Hematopoietic multipotent progenitor cell treated with erythropoietin and hydrocortisone succinate and interleukin-3 and kit ligand, for 15 days (in vitro differentiated cells): ENCODE measurements at places on chromosomes 1 and 21.
A peak's percentile ranks its signal among the peaks of the same experiment; 100 is the strongest.

- DNase-seq = no peak
These were observed 11.1 kb upstream of the PAXBP1 start for GRCh38 chr21:32782698-32783097.

DNA sequence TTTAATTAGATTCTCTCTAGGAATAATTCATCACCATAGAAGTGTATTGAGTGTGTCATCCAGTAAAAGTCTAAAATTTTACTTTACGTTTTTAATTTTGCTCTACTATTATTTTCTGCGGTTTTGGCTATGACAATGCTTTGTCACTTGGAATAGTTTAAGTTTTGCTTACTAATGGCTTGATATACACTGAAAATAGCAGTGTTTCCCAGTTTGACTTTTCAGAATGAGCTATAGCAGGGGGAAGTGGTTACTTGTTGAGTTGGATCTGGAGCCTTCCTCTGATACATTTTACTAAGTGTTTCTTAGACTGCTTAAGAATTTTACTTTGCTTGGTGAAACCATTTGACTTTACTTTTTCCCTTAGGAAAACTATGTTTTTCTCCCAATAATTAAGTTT lies 5.0 kb downstream of the DNAJC16 start:
- no peak for DNase-seq

DNA sequence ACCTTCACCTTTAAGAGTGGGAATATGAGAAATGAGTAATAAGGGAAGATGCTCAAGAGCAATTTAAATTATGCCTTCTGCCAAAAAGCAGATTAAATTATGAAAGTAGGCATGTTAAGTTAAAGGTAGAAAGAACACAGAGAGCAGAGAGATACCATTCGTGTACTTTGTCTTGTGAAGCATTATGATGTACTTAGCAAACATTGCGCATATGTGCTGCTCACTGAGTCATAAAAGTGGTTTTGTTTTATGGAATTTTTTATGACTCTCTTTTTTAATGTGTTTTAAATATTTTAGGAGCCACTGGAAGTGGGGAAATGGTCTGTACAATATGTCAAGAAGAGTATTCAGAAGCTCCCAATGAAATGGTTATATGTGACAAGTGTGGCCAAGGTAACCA lies 35.3 kb downstream of the MTF2 start:
- DNase-seq = no peak

- DNase-seq = no peak
These were observed at the start of gene COL11A1 for GRCh38 chr1:103108376-103109150. Gene COL11A1, minus strand, starts transcription at chr1:103108522. Its CDS starts 344 bp downstream, at chr1:103108178.

GRCh38 chr1:111517469-111518225 lies 14.2 kb upstream of the ADORA3 start:
- no peak for DNase-seq

DNA sequence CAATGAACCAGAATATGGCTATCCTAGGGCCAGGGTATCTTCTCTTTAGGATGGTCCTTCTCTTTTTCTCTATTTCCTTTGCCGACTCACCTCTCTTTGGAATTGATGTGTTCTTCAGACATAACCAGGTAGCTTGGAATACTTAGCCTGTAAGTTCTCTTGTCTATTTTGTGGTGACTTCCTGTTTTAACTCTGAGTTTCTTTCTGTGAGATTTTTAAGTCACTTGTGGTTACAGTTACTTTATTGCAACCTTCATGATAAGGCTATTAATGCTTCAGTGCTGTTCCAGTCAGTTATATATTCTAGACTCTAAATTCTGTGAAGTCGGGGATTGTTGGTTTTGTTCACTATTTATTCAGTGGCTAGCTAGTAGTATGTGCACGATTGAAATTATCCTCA lies 46.2 kb downstream of the DISP1 start:
- no peak for DNase-seq

DNA sequence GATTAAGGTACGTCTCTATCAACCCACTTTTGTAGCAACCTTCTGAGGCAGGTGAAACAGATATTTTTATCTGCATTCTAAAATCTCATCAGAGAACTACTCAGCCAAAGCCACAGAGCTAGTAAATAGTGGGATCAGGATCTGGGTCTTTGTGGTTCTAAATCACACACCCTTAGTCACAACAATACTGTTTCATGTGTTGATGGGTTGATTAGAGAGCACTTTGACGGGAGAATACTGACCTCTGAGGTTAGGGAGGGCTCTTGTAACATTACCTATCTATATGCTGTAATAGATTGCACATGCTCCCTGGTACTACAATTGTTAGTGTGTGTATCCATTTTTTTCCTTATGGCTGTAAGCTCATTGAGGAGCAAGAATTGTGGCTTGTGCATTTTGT lies 45.5 kb upstream of the CCDC190 start:
- DNase-seq = no peak

GRCh38 chr1:37851782-37852210 lies 7.6 kb downstream of the MTF1 start:
- DNase-seq = no peak

DNA sequence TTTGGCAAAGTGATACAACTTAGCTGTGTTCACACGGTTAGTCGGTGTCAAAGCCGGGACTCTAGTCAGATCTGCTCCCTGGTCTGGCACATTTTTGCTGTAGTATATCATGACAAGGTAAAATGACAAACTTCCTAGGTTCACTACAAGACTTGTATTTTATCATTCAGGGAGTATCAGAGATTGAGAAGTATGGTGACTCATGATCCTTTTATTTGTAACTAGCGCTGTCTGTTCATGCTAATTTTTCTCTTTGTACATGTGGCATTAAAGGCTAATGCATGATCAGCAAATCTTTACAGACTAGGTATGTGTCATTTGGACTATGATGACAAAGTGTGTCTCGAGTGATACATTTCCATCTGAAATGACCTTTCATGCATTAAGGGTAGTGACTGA lies 326.7 kb downstream of the SIPA1L2 start:
- no peak for DNase-seq

DNA sequence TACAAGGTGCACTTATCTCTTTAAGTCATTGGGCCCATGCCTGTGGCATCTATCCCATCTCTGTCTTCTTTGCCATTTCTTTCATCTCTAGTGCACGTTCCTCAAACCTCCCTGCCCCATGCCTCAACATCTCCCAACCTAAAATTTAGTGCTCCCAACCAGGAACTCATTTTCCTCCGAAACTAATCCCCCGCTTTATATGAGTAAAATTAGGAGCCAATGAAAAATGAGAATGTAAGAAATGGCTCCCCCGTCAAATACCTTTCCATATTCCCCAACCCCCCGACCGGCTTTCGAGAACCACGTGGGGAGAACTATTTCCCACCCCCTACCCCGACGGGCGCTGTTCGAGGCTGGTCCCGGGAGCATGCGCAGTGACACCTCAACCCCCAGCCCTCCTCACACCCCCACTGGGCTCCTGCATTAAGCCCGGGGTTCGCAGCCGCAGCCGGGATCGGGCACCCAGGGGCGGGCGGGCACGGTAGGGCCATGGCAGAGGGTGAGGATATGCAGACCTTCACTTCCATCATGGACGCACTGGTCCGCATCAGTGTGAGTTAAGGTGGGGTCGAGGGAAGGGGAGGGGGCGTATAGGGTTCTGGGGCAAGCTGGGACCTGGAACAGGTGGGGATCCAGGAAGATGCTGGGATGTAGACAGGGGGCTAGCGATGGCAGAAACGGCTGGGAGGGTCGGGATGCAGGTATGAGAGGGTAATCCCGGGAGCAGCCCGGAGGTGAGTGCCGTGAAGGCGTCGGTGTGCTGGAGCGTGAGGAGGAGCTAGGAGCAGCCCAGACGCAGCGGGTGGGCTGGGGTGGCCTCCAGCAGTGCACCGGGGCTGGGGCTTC lies at the start of gene TRIM46:
Gene TRIM46, plus strand, starts transcription at position 372 of the 846 bp plus-strand sequence. Its CDS starts 118 bp downstream, at position 490.
- DNase-seq = no peak

DNA sequence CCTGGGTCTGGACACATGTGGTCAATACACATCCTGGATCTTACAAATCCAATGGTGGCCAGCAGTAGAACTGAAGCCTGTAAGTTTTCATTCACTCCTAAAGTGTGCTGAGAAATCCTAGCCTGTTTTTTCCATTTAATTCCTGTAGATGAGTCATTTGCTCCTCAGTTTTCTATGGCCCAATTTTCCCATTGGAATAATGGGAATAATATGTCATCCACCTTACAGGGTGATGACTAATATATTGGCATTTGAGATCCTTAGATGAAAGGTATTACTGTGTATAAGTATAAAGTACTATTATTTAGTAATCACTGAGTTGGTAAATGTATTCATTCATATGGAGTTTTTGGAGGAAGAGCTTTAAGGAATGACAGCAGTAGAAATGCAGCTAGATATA lies 89.7 kb upstream of the ADAR start:
- DNase-seq = no peak

DNA sequence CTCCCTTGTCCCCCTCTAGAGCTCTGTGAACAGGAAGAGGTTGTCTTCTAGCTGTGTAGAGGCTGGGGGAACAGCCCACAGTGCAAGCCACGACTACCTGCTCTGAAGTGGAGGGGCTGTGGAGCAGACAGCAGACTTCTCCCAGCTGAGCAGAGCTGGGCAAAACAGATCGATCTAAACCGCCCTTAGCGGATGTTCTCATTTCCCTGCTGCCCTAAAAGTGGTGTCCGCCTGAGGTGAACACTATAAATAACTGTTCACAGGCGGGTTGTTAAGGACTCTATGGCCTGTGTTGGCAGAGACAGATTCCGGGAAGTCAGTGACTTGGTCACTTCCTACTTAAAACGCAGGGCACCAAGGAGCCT lies 203.2 kb downstream of the RHOU start:
- DNase-seq = no peak

DNA sequence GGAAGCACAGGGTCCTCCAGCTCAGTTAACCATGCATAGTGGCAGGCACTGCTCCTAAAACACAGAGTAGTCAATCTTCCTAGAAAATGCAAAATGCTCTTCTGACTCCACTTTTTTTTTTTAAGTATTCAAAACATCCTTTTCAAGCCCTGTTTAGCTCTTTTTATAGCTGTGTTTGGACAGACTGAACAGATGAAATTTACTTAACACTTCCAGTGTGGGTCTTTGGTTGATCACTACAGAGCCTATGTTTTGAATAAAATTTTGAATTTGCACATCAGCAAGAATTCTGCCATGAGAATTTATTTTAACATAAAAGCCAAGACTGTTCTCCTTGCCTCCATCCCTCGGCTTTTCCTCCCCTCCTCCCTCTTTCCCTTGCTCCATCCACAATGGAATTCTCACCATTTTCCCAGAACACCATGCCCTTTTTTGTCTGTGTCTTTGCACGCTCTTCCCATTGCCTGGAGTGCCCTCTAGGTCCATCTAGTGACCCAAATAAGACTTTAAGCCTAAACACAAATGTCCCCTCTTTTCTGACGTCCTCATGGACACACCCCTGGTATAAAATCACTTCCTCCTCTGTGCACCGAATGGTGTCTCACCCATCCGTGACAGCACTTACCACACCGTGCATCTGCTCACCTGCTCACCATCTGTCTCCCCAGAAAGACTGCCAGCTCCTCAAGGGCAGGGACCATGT lies 24.0 kb upstream of the CPT2 start:
- DNase-seq = no peak

DNA sequence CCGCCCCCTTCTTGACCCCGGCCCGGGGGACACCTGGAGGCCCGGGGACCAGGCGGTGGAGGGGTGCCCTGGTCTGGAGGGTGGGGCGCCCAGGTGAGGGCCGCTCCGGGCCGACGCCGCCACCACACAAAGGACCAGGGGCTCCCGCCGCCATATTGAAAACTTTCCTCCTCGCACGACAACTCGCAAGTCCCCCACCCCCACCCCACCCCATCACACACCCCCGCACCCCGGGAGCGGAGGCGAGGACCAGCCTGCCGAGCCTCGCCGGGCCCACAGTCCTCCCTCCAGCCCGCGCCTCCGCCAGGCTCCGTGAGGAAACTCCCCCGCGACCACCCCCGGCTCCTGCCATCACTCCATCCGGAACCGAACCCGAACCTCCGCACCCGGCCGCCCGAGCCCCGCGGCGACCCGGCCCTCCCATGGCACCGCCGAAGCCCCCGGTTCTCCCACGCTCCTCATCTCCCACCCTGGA lies 733 bp downstream of the KDM5B start:
- peak; percentile 26 for DNase-seq

GRCh38 chr1:190478149-190479049 lies 735 bp upstream of the BRINP3 start:
- no peak for DNase-seq

DNA sequence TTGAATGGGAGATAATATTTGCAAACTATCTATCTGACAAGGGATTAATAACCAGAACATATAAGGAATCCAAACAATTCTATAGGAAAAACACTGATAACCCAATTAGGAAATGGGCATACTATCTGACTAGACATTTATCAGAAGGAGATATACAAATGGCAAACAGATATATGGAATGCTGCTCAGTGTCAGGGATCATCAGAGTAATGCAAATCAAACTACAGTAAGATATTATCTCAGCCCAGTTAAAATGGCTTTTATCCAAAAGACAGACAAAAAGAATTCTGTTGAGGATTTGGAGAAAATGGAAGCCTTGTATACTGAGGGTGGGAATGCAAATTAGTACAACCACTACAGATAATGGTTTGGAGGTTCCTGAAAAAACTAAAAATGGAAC lies 758.0 kb upstream of the B3GALT2 start:
- DNase-seq = no peak

DNA sequence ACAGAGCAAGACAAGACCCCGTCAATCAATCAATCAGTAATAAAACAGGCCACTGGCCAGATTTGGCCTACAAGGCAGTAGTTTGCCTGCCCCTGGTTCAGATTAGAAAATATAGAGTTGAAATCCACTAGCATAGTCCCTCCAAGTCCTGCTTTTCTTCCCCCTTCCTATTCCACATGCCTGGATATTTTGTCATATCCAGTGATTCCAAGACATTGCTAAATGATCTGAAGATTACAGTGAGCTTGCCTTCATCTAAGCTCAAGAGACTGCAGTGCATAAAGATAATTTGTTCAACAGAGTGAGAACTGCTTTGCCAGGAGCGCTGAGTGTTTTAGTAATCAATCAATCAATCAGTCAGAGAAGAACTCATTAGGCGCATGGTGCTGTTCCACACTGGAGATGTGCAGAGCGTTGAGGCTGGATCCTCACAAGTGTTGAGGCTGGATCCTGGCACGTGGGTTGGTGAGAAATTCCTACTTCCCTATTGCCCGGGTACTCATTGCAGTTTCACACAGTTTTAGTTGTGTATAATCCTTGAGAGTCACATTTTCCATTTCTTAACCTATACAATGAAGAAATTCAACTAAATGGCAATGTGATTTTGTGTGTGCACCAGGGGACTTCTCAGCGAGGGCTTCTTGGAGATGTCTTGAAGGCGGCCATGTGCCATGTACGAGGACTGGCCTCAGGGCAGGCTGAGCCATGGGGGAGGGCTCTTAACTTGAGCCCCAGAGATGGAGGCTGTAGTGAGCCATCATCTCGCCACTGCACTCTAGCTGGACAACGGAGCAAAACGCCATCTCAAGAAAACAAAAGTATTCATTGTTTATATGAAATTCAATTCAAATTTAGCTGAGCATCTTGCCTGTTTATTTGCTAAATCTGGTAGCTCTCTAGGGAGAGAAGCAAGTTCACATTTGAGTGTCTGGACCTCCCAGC lies 76.3 kb downstream of the TOMM20 start:
- DNase-seq = no peak
